ENCODE measurements at places on chromosomes 5 and 9. TPM values are rescaled to one million over a fixed set of nuclear protein-coding genes. Genes with fewer than 3 reads are reported as not detected.

DNA sequence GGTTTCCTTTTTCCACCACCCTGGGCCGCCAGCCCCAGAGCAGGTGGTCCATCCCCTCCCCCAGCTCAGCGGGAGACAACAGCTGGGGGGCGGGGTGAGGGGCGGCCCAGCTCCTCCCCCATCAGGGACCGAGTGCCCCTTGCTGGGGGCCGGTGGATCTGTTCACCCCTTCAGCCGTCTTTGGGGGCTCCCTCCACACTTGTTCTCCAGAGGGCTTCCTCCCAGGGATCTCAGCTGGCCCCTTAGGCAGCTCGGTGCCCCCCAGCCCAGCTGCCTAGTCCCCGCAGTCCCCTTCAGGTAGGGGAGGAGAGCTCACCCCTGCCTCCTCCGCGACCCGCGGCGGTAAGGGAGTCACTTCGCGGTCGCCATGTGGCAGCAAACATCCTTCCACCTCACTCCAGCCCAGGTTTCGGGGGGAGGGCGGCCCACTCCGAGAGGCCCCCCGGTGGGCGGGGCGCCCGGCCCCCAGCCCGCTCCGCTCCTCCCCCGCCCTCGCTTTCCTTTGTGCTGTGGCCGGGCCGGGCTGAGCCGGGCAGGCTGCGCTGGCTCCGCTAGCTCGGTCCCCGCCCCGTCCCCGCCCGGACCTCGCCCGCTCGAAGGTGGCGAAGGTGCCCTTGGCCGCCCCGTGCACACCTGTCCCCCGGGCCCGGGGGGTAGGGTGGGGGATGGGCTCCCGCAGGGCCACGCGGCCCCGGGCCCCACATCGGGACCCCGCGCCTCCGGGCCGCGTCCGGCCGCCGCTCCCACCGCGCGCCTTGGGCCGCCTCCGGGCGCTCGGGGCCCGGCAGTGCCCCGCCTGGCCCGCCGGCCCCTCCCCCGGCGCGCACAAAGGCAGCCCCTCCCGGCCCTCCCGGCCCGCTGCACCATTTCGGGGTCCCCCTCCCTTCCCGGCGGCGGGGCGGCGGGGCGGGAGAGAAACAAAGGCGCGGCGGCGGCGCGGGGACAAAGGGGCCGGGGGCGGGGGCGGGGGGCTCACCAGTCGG lies 683 bp downstream of the DBN1 start:
- DNase-seq, result no peak
- H3K4me3 ChIP-seq, result peak overlapping the region; percentile 74
- no peaks in the 10 kb centered on the region for H3K36me3 ChIP-seq
- peaks cover 69% of the 10 kb centered on the region for H3K4me1 ChIP-seq
- peak overlapping the region; percentile 83 for H3K27ac ChIP-seq

GRCh38 chr5:128441165-128441564 lies 96.9 kb downstream of the FBN2 start:
- no peak for DNase-seq
- no peak overlapping the region for H3K4me3 ChIP-seq
- H3K27me3 ChIP-seq, result no peaks in the 10 kb centered on the region
- H3K36me3 ChIP-seq, result no peaks in the 10 kb centered on the region
- peaks cover 5% of the 10 kb centered on the region for H3K4me1 ChIP-seq

DNA sequence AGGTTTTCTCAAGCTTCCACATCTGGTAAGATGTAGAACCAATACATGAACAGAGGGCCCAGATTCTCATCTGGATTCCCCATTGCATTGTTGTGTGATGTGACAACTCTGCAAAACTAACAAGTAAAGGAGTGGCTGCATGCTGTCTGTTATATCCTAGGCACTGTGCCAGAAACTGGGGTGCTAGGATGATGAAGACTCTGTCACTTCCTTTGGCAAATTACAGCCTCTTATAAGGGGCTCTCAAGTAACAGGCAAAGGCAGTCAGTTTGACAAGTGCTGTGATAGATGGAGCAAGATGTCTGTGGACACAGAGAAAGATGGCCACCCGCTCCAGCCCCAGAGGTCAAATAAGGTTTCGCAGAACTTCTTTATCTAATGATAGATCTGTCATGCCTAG lies 115.7 kb downstream of the PAPPA start:
- H3K4me3 ChIP-seq, result no peak overlapping the region
- no peaks in the 10 kb centered on the region for H3K36me3 ChIP-seq
- no peaks in the 10 kb centered on the region for H3K27me3 ChIP-seq
- no peak overlapping the region for H3K27ac ChIP-seq
- no peaks in the 10 kb centered on the region for H3K4me1 ChIP-seq

DNA sequence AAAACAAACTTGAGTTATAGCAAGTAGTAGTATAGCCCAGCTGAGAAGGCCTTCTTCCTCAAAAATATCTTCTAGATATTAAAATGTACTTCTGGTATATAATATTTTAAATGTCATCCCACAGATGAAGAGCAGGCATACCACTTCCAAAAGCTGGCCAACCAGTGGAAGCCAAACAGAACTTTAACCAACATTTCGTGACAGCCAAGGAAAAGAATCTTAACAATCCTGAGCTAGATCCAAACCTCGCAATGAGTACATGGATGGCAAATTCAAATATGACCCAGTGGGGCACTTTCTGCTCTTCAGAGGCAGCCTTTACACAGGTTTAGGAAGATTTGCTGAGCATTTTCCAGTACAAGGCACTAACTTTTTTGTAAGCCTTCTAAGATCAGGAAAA lies 91.8 kb upstream of the ACO1 start:
- no peak overlapping the region for H3K4me3 ChIP-seq
- H3K4me1 ChIP-seq, result no peaks in the 10 kb centered on the region
- H3K36me3 ChIP-seq, result no peaks in the 10 kb centered on the region
- no peak for DNase-seq
- H3K27ac ChIP-seq, result no peak overlapping the region

GRCh38 chr5:111486055-111486454 lies 26.3 kb downstream of the STARD4 start:
- H3K36me3 ChIP-seq, result no peaks in the 10 kb centered on the region
- no peaks in the 10 kb centered on the region for H3K27me3 ChIP-seq
- H3K4me1 ChIP-seq, result no peaks in the 10 kb centered on the region
- no peak for DNase-seq
- H3K27ac ChIP-seq, result no peak overlapping the region

- H3K27ac ChIP-seq, result peak overlapping the region; percentile 44
- H3K27me3 ChIP-seq, result no peaks in the 10 kb centered on the region
- H3K4me3 ChIP-seq, result no peak overlapping the region
- no peaks in the 10 kb centered on the region for H3K36me3 ChIP-seq
Observed at GRCh38 chr5:16884595-16884994, 51.5 kb downstream of the MYO10 start.

The SLC1A3 gene
- total RNA-seq, result 18.9 TPM

DNA sequence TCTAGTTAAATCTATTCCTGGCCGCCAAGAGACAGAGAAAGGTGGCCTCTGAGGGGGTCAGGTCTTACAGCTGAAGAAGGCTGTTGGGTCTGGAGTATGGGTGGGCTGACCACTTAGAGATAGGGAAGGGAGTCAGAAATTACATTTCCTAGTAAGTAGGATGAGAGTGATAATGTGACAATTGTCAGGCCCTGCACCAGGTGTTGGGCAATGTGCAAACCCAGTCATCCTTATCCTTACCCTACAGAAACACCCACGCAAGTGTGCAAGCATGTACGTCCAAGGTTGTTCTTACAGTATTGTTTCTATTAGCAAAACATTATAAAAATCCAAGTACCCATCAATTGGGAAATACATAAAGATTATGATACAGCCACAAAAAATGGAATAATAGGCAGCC lies 9.5 kb downstream of the SPAAR start:
- peaks cover 5% of the 10 kb centered on the region for H3K4me1 ChIP-seq
- H3K4me3 ChIP-seq, result no peak overlapping the region
- no peaks in the 10 kb centered on the region for H3K27me3 ChIP-seq
- DNase-seq, result no peak

- DNase-seq, result no peak
- no peak overlapping the region for H3K27ac ChIP-seq
- H3K36me3 ChIP-seq, result no peaks in the 10 kb centered on the region
- H3K4me1 ChIP-seq, result no peaks in the 10 kb centered on the region
- H3K27me3 ChIP-seq, result no peaks in the 10 kb centered on the region
Observed at GRCh38 chr5:132026516-132027008, 15.1 kb upstream of the ACSL6 start.

- H3K4me1 ChIP-seq, result peaks cover 67% of the 10 kb centered on the region
- peak overlapping the region; percentile 96 for H3K27ac ChIP-seq
- H3K36me3 ChIP-seq, result no peaks in the 10 kb centered on the region
- DNase-seq, result no peak
Observed at GRCh38 chr9:14315875-14316601, 2.1 kb upstream of the NFIB start.

GRCh38 chr5:150179019-150179620 lies 10.7 kb upstream of the SLC6A7 start:
- peaks cover 56% of the 10 kb centered on the region for H3K4me1 ChIP-seq
- H3K27me3 ChIP-seq, result no peaks in the 10 kb centered on the region
- no peak for DNase-seq
- peak overlapping the region; percentile 90 for H3K27ac ChIP-seq
- H3K36me3 ChIP-seq, result no peaks in the 10 kb centered on the region

- no peaks in the 10 kb centered on the region for H3K27me3 ChIP-seq
- H3K4me1 ChIP-seq, result no peaks in the 10 kb centered on the region
- no peak for DNase-seq
- H3K4me3 ChIP-seq, result no peak overlapping the region
Observed at GRCh38 chr9:19720377-19720776, 68.5 kb downstream of the SLC24A2 start.

The CDC20B gene
- not detected for total RNA-seq

The RLN1 gene
- not detected for total RNA-seq

DNA sequence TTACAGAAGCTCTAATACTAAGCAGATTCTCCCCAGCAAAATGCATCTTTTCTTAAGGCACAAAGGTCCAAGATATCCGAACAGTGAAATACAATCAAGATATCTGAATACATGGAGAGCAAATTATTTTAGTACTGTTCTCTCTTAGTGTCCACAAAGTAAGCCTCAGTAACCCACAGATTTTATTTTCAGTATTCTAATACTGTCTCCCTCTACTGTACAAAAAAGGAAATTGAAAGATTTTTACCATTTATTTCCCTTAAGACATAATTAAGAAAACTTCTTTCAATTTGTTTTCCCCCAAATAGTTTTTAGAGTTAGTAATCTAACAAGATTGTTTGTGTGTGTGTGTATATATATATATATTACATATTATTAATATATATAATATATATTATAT lies 24.7 kb upstream of the NOL6 start:
- no peak for DNase-seq
- H3K4me1 ChIP-seq, result no peaks in the 10 kb centered on the region
- H3K36me3 ChIP-seq, result no peaks in the 10 kb centered on the region

The CA9 gene
- 0.98 TPM for total RNA-seq

DNA sequence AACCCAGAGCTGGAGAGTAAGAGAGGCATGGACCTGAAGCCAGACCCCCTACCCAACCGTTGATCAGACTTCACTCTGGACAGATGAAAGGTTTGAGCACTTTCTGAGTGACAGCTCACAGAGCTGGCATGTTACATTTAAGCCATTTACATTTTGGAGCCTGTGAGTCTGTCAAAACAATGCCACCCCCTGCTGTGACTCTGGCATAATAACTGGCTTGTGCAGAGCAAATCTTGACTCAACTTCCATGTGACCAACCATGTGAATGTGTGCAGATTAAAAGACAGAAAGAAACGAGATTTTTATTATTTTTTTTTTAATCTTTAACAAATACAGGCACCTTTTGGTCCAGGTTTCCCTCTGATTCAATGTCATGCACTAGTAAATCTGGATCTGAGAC lies 48.5 kb downstream of the MFAP3 start:
- DNase-seq, result no peak
- no peak overlapping the region for H3K4me3 ChIP-seq
- H3K27me3 ChIP-seq, result no peaks in the 10 kb centered on the region
- no peaks in the 10 kb centered on the region for H3K36me3 ChIP-seq
- no peak overlapping the region for H3K27ac ChIP-seq

The TMEM252 gene
- total RNA-seq, result not detected

The KCNIP1 gene
- total RNA-seq, result not detected

GRCh38 chr5:98656796-98657195 lies 116.7 kb upstream of the RGMB start:
- no peaks in the 10 kb centered on the region for H3K36me3 ChIP-seq
- H3K4me1 ChIP-seq, result no peaks in the 10 kb centered on the region
- no peak overlapping the region for H3K4me3 ChIP-seq
- H3K27ac ChIP-seq, result no peak overlapping the region

DNA sequence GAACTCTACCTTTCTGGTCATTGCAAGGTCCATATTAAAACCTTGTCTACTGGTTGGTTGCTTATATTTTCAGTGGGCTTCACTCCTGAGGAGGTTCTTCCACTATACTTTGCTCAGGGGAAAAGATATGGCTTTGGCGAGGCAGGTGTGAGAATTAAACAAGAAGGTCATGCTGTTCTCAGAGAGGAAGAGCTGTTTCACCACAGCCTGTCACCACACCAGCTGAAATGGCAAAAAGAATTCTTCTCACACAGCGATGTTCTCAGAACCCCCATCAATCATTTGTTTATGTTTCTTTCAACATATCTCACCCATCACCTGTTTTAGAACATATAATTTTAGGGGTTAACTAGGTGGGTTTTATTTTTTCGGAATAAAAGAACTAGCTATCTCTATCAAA lies 38.6 kb downstream of the CAPSL start:
- no peaks in the 10 kb centered on the region for H3K27me3 ChIP-seq
- DNase-seq, result no peak
- H3K4me3 ChIP-seq, result no peak overlapping the region
- H3K36me3 ChIP-seq, result no peaks in the 10 kb centered on the region

The MYORG gene
- total RNA-seq, result 4.4 TPM

The NSG2 gene
- 7.1 TPM for total RNA-seq

The LECT2 gene
- not detected for total RNA-seq

DNA sequence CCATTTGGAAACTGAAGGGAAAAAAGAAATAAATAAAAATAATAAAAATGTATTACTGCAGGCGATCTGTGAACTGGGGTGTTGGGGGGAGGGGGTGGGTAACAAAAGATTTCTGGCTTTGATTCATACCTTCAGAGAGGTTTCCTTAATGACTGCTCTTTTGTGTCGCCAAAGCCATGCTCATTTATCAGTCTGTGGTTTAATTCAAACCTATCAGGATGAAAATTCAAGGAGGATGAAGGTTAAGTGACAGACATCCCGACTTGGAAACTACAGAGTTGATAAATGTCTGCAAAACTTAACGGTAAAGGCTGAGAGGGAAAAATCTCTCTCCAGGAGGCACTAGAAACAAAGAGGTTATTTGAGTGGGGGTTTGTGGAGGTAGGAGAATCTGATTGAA lies 278.2 kb downstream of the PSAT1 start:
- H3K4me3 ChIP-seq, result no peak overlapping the region
- peaks cover 5% of the 10 kb centered on the region for H3K4me1 ChIP-seq
- H3K36me3 ChIP-seq, result no peaks in the 10 kb centered on the region
- no peaks in the 10 kb centered on the region for H3K27me3 ChIP-seq
- DNase-seq, result no peak
- no peak overlapping the region for H3K27ac ChIP-seq

GRCh38 chr9:131873891-131874440 lies 134.1 kb upstream of the RAPGEF1 start:
- no peak overlapping the region for H3K4me3 ChIP-seq
- H3K4me1 ChIP-seq, result peaks cover 5% of the 10 kb centered on the region
- H3K27me3 ChIP-seq, result no peaks in the 10 kb centered on the region

DNA sequence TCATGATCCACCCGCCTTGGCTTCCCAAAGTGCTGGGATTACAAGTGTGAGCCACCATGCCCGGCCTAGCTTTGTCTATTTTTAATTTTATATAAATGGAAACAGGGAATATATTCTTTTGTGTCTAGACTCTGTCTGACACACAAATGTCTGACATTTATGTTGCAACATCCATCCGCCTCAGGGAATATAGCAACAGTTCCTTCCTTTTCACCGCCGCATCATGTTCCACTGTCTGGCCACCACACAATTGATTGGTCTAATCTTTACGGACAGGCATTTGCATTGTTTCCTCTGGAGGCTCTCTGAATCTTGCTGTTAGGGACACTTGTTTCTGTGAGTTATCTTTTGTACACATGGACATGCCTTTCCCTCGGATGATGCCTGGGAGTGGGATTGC lies 20.1 kb upstream of the TBC1D9B start:
- H3K4me1 ChIP-seq, result no peaks in the 10 kb centered on the region
- no peak for DNase-seq
- H3K36me3 ChIP-seq, result no peaks in the 10 kb centered on the region
- no peaks in the 10 kb centered on the region for H3K27me3 ChIP-seq
- H3K4me3 ChIP-seq, result no peak overlapping the region
